ENCODE measurements at places on chromosomes 2 and 18.

GRCh38 chr2:118310681-118311429 lies 222.6 kb downstream of the INSIG2 start:
- DNase-seq: no peak

- no peak for DNase-seq
Measured at GRCh38 chr18:45658756-45659155, 43.5 kb downstream of the SLC14A2 start.

DNA sequence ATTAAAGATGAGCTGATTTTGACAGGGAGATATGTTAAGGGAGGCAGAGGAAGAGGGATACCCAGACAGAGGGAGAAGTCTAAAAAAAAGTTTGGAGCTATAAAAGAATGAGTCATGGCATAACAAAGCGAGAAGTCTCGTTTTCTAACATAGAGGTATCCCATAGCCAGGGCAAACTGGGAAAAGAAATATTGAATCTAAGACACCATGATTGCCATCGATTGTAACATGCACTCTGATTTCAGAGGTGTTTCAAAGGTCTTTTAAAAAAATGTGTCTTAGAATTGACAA lies 110.7 kb downstream of the MDH1 start:
- DNase-seq: no peak

DNA sequence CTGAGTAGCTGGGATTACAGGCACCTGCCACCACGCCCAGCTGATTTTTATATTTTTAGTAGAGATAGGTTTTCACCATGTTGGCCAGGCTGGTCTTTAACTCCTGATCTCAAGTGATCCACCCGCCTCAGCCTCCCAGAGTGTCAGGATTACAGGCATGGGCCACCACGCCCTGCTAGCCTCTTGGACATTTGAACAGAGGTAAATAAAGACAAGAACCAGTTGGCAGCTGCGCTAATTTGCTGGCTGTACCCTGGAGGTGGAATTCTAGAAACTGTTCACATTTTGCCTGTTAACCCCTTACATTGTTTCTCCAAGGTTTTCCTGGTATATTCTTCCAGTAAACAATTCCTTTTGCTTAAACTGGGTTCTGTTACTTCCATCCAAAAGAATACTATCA lies 132.9 kb downstream of the CDH2 start:
- DNase-seq: no peak

DNA sequence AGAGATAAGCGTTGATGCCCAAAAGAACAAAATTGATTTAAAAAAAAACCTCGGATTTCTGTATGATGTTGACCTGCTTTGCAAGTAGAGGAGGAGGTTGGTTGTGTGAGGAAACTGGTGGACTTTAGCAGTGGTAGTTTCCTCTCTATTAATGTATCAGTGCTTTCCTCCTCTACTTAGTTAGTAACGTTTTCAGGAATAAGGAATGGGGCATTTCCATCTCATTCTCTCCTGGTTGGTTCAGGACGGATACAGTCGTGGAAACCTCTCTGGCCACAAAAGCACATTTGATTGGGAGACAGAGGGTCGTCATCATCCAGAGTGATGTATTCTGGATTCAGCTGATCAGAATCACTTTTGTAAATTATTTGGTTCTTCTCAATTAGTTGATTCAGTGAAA lies 1.5 kb downstream of the FHOD3 start:
- DNase-seq: no peak

GRCh38 chr18:41022484-41022883 lies 932.5 kb upstream of the PIK3C3 start:
- DNase-seq: no peak

- no peak for DNase-seq
Measured at GRCh38 chr2:165011199-165011598, 55.9 kb upstream of the SLC38A11 start.

DNA sequence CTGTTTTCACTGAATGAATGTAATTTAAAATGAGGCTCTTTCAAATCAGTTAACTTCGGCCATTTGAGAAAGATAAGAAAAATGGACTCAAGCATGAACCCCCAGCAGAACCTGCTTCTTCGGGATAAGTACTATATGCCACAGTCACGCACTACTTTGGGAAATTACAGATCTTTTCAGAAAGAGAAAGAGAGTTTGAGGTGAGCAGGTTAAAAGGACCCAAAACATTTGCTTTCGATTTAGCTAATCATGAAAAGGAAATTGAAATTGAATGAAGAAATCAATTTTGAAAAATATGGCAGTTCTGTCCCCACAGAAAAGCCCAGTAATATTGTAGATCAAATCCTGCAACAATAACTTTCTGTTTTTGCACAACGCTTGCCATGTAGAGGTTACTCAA lies 156.9 kb downstream of the GRB14 start:
- no peak for DNase-seq
